ENCODE measurements at places on chromosomes 13 and 19.

- DNase-seq = no peak
Observed at GRCh38 chr13:99967498-99967868, 4.1 kb downstream of the ZIC5 start.

DNA sequence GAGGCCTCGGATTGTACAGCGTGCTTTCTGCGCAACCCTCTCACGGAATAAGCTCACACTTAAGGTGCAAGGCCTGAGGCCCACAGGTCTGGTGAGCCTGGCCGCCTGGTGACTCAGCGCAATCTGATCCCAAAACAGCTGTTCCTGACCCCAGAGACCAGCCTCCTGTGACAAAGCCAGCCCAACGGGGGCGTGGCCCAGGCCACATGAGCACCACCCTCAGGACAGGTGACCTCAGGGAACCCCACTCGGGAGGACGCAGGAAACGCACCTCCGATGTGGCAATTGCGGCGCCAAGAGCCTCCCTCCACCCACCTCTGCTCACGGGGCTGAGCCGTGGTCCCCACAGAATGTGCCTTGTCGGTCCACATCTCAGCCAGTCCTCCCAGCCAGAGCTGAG, 26.4 kb downstream of the GRTP1 start:
- DNase-seq = no peak

DNA sequence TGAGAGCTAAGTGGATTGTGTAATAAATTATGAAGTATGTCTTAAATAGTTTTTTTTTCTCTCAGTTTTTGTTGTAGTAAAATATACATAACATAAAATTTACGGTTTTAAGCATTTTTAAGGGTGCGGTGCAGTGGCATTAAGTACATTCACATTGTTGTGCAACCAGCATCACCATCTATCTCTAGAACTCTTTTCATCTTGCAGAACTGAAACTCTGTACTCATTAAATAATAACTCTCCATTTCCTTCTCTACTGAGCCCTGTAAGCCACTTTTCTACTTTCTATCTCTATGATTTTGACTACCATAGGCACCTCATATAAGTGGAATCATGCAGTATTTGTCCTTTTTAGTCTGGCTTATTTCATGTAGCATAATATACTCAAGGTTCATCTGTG, 87.1 kb downstream of the GJA3 start:
- no peak for DNase-seq

DNA sequence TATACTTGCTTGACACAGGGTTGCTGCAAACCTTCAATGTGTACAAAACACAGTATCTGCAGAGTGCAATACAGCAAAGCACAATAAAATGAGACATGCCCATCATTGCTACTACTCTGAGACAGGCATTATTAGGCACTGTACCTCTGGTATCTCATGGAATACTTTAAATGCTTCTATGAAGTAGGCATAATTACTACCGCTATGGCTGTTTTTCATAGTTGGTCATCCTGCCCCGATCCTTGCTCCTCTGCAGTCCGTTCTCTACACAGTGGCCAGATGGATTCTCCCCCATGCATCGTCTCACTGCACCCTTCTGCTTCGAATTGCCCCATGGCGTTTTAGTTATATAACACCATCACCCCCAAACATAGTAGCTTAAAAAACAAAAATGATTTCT, 83.0 kb upstream of the UBL3 start:
- no peak for DNase-seq

All from GM03348 (cell line).